Forelimb muscle (tissue), 1 donor: ENCODE measurements at places on chromosomes 6 and 20. TPM values are rescaled to one million over a fixed set of nuclear protein-coding genes. Genes with fewer than 3 reads are reported as not detected.

- DNase-seq, result no peak
These were observed 208.6 kb upstream of the AGPAT4 start for GRCh38 chr6:161482517-161482858.

DNA sequence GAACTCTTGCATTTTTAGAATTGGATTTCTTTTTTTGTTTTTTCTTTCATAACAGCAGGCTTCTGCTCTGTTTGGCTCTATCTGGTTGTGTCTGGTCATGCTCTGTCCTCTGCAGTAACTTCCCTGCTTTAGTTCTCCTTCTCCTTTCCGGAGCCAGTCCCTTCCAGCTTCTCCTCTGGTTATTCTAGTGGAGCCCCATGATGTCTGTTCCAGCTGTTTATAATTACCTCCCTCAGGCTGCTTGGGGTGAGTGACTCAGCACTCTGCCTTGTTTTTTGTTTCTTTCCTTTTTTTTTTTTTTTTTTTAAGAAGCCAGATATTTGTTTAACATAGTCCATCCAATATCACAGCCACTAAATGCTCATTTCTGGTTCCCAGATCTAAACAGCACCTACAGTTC lies 409.6 kb downstream of the MAFB start:
- DNase-seq, result no peak

GRCh38 chr6:130632277-130632676 lies 194.9 kb upstream of the SMLR1 start:
- DNase-seq, result peak; percentile 9

DNA sequence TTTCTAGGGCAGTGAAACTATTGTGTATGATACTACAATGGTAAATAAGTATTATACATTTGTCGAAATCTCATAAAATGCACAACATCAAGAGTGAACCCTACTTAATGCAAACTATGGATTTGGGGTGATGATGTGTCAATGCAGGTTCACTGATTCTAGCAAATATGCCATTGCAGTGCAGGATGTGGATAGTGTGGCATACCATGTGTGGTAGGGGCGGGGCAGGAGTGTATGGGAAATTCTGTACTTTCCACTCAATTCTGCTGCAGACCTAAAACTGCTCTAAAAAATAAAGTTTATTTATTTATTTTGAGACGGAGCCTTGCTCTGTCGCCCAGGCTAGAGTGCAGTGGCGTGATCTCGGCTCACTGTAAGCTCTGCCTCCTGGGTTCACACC lies 44.3 kb downstream of the ABHD12 start:
- DNase-seq, result no peak

DNA sequence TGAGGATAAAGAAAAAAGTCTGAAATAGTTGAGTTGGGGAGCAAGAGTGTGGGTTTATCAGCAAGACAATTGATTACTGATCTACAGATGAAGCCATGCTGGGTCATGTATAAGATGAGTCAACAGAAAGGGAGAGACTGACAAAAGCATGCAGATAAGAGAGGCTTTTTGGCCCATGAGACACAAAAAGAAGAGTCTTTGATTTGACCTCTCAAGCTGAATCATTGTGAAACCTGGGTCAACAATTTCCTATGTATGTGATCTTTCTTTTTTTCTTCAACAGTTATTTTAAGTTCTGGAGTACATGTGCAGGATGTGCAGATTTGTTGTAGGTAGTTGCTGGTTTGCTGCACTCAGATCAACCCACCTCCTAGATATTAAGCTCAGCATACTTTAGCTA lies 15.9 kb downstream of the RIMS1 start:
- no peak for DNase-seq

- no peak for DNase-seq
These were observed 74.7 kb downstream of the DHX35 start for GRCh38 chr20:39036851-39037250.

DNA sequence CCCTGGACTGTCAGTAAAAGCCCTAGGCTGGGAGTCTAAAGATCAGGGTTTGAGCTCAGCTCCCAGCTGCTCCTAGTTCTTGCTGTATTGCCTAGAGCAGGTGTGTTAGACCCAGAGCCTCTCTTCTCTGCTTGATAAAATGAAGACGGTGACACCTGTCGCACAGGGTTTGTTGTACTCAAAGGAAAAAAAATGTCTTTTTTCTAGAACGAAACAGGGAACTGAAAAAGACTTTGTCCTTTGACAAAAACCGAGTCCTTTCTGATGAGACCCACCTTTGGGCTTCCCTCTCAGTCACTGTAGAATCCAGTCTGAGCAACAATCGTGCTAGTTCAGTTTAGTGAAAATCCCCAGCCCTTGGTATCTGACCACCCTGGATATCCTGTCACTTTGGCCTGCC lies 102.1 kb upstream of the LAMP5 start:
- no peak for DNase-seq

GRCh38 chr20:34112600-34113101 lies 608 bp upstream of the EIF2S2 start:
- DNase-seq, result no peak

GRCh38 chr20:36833275-36834020 lies 42.5 kb upstream of the TLDC2 start:
- no peak for DNase-seq

DNA sequence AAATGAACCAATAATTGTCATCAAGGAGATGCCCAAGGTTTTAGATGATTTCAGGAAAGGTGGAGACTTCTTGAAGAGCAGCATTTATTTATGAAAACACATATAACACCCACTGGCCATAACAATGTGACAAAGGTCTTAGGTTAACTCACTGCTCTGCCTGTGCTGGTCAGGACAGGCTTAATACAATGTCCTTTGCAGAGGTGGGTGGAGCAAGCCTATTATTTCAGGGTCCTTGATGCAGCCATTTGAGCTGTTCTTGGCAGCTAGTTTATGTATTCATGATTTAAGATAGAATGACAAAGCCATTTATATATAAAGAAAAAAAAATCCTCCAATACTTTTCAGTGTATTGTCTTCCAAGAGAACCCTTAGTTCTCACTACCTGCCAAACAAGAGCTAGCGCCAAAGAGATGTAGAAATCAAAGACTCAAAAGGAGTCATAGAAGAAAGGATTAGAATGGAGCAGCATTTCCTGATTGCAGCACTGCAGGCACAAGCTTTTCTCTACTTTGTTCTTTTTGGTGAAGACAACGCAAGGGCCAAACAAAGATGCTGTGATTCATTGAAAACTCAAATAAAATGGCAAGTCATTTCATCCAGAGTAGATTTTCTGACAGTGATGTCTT lies 124.3 kb upstream of the TSHZ2 start:
- no peak for DNase-seq

DNA sequence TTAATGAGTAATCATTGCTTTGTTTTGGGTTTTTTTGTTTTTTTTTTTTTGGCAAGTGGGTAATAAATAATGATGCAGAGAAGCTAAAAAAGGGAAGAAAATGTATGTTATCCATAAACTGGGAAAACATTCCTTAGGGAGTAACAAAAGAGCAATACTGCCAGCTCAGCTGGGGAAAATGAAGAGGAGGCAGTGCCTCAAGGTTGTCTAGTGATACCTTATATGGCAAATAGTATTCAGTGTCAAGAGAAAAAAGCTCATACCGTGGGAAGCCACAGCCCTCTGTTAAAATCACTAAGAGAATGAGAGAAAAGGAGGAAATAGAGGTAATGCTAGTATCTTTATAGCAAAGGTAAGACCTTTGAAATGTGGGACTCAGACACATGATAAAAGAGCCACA lies 47.1 kb upstream of the SMLR1 start:
- no peak for DNase-seq

- DNase-seq, result no peak
These were observed 60.2 kb upstream of the TMEM244 start for GRCh38 chr6:129921169-129921817.

GRCh38 chr20:11890331-11891076 lies 27.2 kb upstream of the BTBD3 start:
- peak; percentile 76 for DNase-seq

- DNase-seq, result peak; percentile 73
These were observed 45.4 kb downstream of the AKAP12 start for GRCh38 chr6:151285122-151285521.

DNA sequence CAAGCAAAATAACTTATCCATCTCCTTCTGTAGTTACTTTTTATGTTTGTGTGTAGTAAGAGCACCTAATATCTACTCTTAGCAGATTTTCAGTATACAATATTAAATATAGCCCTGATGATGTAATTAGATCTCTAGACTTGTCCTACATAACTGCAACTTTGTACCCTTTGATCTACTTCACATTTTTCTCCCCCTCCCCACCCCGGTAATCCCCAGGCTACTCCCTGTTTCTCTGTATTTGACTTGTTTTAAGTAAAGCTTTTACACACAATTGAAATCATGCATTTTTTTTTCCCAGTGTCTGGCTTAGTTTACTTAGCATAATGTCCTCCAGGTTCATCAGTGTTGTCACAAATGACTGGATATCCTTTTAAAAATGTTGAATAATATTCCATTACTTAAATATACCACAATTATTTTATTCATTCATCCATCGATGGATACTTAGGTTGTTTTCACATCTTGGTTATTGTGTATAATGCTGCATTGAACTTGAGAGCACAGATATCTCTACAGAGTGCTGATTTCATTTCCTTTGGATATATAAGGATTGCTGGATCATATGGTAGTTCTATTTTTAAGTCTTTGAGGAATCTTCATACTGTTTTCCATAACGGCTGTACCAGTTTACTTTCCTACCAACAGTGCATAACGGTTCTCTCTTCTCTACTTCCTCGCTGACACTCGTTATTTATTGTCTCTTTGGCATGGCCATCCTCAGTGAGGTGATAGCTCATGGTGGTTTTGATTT lies 212.7 kb downstream of the CDKAL1 start:
- DNase-seq, result no peak

DNA sequence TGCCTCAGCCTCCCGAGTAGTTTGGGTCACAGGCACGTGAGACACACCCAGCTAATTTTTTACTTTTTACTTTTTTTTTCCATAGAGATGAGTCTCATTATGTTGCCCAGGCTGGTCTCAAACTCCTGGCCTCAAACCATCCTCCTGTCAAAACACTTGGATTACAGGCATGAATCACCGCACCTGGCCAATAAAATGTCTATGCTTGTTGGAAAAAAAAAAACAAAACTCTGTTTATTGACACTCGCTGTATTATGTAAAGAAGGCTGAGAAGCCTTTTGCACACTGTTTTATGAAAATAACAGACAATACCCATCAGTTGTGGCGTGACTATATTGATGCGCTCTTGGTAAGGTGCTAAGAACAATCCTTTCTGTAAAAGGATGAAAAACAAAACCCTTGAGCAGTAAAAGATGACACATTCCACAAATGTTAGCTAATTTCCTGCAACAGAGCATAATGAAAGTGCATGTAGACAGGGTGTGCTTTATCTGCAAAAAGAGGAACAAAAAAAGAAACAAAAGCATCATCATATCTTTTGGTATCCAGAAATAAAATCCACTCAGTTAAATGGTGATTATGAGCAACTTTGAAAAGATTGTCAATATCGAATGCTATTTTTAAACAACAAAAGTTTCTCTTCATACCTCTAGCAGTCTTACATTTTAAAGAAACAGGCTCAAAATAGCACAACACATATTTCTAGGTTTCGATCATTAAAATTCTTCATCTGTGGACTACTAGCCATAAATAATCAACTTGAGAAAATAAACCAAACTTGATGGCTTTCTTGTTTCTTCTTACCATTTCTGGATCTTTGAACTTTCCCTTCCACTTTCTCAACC lies 108.3 kb upstream of the PHACTR1 start:
- DNase-seq, result no peak

DNA sequence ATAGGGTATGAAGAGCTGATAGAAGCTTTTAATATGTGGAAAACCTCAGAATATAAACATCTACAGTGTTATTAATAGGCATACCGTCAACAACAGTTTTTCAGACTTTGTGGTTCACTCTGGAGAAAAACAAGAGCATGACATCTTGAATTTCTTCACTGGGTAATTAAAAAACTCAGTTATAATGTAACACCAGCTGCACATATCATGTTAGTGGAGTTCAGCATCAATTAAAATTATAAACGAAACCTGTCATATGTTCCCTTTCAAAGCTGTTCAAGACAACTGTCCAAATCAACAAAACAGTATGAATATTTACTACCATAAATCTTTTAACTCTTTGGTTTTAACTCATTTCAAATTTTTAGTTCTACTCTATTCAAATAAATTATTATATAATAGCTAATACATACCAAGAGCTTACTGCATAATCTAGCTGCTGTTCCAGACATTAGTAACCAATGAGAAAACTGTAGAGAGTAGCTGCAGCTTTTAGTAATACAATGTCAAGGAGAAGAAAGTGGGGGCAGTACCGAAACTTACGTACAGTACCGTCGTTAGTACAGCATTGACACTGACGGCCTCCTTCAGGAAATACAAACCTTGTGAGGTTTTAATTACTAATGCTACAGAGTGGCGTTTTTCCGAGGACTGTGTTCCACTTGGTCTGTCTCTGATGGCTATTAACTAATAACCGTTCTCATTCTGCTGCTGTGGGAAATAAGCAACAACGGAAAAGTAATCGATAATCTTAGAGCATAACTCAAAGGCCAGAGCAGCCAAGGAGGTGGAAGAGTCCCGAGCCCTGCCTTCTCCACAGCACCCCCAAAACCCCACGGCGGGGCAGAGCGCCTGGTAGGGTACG lies 532 bp upstream of the PM20D2 start:
- DNase-seq, result no peak

- DNase-seq, result no peak
These were observed 361.5 kb upstream of the OPRM1 start for GRCh38 chr6:153677522-153677921.

DNA sequence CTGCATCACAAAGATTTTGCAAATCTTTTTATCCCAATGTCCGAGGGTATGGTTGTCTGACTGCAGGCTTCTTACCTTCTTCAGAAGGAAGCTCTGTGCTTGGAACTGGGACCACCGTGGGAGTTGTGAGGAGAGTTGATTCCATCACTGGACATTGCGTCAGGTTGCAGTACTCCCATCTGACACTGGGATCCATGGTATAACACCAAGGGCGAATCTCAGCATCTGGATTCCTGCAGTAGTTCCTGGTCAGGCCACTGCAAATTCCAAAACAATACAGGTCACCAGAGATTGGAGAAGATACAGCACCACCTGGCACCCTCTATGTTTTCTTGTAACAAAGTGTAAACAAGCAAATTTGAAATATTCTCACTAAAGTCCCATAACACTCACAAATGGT lies 77.7 kb downstream of the LPA start:
- no peak for DNase-seq

DNA sequence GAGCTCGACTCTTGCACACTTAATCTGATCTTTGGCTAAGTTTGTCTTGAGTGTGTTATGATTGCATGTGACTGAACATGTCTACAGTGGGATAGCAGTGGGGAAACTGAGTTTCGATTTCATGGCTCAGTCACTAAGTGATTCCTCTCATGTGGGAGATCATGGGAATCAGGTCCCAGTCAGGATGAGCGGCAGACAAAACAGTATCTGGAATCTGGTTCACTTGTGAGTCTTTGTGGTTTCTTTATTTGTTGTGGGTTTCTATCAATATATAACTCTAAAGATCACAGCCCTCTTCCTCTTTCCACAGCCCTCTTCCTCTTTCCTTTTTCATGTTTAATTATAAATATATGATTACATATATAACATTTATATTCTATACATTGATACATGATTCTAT lies 4.0 kb downstream of the RPP21 start:
- no peak for DNase-seq

The ULBP2 gene
- polyA plus RNA-seq, result 0.61 TPM

The CGAS gene
- polyA plus RNA-seq, result 3.9 TPM

The CD109 gene
- 12.7 TPM for polyA plus RNA-seq

The C20orf96 gene
- polyA plus RNA-seq, result 11.3 TPM

The PDE10A gene
- 7.6 TPM for polyA plus RNA-seq

The SUMO4 gene
- polyA plus RNA-seq, result 0.53 TPM

The LPA gene
- not detected for polyA plus RNA-seq

The ADGB gene
- not detected for polyA plus RNA-seq

The DBNDD2 gene
- polyA plus RNA-seq, result 30.5 TPM

The TCEA2 gene
- 43.5 TPM for polyA plus RNA-seq

The CCN6 gene
- polyA plus RNA-seq, result 0.15 TPM

The RANBP9 gene
- 27.1 TPM for polyA plus RNA-seq
